ENCODE measurements at places on chromosomes 12 and 14.
A peak's percentile ranks its signal among the peaks of the same experiment; 100 is the strongest.

GRCh38 chr12:86659985-86660384, 403.8 kb upstream of the MGAT4C start:
- DNase-seq = no peak

DNA sequence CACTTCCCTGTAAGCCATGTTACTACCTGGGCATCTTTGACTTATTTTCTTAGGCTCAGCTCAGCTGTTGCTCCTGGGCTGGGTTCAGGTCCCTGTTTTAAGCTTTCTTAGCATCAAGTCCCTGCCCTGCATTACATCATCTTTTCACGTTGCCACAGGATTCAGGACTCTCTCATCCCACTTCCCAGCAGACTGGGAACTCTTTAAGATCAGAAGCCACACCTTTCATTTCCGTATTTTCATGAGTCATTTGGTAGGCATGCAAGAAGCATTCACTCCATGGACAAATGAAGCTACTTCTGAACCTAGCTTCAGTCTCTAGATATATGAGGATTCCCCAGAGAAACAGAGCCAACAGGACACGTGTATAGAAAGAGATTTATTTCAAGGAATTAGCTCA, 726.8 kb downstream of the VRK1 start:
- no peak for DNase-seq

DNA sequence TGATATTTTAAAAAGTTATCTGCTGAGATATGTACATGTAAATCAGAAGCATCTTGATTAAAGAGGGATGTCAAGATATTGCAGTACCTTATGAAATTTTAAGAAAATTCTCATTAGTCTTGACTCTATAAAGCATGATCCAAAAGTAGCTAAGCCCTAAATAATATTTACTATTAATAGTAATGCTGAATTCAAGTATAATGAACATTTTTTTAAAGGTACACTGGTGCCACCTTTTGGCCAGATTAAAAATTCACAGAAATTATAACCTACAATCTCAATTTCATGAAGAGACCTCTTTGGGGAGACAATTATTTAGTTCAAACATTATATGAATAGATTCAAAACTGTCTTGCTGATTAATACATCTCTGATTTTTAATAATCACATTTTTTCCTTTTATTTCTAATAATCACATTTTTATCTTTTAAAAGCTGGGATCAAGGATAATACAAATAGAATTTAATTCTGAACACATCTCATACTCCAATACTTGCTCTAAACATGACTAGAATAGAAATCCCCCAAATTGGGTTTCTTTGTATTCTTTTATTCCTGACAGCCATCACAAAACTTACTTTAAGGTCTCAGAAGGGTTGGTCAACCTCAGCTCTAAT, 13.4 kb downstream of the AKAP5 start:
- peak; percentile 46 for DNase-seq

DNA sequence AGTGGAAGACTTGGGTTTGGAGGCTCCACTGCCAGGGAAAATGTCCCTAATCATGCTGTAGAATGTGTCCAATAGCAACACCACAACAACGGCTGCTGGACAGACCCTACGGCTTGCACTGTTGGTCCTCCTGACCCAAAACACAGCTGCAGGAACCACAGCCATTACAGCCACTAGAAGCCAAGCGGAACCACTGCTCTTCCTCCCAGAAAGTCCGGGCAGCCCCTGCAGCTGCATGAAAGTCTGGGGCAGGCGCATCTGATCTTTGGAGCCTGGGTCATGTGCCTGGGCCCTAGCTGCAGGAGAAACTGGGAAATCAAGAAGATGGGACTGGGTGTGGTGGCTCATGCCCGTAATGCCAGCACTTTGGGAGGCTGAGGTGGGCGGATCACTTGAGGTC, 124.7 kb upstream of the METAP2 start:
- DNase-seq = no peak

GRCh38 chr12:70049596-70050360, 193.5 kb upstream of the CNOT2 start:
- no peak for DNase-seq

Data from EH (cell line).